ENCODE measurements at places on chromosomes 11 and 22.

GRCh38 chr11:10502770-10503169 is 38.2 kb downstream of the RNF141 start:
- DNase-seq: no peak

GRCh38 chr11:92758241-92758780 is 211.1 kb upstream of the MTNR1B start:
- DNase-seq: no peak

DNA sequence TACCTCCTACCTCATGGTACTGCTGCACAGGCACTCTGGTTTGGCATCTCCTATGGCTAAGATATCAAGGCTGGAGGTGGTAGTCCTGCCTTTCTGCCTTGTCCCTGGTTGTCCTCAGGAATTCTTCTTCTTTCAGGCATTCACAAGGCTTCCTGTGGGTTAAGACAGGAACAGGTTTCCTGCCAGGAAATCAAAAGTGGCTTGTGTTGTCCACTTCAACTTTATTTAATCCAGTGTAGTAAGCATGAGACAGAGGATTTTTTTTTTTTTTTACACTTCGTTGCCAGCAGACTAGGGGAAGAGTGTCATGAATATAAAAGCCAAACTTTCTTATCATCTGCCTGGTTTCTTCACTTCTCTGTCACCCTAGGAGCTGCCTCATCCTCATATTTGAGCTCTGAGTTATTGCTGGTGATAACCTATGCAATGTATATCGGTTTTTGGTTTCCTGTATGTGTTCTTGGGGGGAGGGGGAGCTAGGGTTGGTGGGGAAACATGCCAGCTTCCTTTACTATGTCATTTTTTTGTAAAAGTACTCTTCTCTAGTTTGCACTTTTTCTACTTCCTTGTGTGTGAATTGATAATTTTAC is 50.2 kb downstream of the XKR3 start:
- no peak for DNase-seq

DNA sequence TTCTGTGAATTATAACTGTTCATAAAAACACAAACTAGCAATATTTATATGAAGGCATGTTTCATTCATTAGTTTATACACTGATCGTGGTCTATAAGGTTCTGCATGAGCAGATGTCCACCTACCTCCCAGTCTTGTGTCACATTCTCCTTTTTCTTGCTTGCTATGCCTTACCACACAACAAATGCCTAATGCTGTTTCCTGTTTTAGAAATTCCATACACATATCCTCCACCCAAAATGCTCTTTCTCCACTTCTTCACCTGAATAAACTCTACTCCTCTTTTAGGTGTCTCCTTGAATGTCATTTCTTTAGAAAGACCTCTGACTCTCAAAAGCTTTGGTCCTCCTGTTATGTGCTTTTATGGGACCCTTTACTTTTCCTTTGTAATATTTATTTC is 88.9 kb downstream of the BDNF start:
- DNase-seq: no peak

All from cerebellar nuclear complex (tissue), 1 donor.